Renal cortex interstitium (tissue), 15 donors: ENCODE measurements at places on chromosomes 6 and 20.

DNA sequence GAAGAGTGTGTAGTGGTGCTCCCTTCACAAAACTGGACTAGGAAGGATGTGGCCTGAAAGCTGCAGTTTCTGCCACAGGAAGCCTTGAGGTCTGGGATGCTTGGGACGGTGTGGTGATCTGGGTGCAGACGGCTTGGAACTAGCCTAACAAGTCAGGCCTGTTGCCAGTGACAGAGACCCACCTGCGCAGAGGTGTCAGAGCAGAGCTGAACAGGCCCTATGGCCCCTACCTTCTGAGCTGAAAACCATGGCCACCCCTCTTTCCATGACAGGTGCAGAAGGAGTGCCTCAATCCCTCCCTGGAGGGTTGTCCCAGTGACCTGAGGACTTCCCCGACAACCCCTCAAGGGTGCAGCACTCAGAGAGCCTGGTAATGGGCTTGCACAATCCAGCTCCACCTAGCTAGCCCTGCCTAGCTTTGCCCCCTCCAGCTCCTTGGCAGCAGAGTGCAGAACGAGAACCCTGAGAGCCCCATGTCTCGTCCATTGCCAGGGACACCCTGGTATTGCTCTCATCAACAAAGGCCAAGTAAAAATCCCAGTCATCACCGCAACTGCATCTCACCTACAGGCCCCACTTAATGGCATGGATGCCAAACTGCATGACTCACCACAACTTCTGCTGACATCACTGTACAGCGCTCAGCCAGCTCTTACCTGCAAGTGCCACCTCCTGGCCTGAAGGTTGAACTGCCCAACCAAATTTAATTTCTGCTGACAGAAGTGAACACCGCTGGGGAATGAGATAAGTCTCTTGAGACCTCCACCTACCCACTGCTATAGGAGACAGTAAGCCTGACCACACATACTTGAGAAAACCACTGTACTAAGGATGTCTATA lies 563.1 kb downstream of the TFAP2A start:
- no peak for DNase-seq

- DNase-seq, result no peak
Measured at GRCh38 chr20:40572251-40572650, 116.8 kb downstream of the MAFB start.

- DNase-seq, result no peak
Measured at GRCh38 chr6:26156850-26157250, 69.6 kb downstream of the HFE start.

- no peak for DNase-seq
Measured at GRCh38 chr6:77055711-77056110, 407.6 kb downstream of the HTR1B start.

GRCh38 chr6:56729719-56730118 lies 87.0 kb upstream of the DST start:
- no peak for DNase-seq

DNA sequence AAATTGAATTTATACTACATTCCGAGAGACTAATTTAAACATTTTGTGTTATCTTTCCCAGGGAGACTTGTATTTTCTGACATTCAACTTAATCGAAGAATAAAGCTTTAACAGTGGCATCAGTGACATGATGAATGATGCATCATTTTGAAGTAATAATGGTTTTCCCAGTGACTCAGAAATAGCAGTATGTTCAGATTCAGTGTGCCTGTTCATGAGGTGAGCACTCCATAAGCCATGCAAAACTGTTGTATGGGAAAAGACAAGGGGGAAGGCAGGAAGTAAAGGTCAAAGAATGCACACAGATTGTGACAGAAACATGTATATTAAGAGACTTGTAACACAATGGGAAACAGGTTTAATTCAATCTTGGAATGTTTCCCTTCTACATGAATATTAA lies 1348.2 kb upstream of the GJE1 start:
- DNase-seq, result no peak

GRCh38 chr6:169701311-169701953 lies 397 bp downstream of the WDR27 start:
- no peak for DNase-seq

DNA sequence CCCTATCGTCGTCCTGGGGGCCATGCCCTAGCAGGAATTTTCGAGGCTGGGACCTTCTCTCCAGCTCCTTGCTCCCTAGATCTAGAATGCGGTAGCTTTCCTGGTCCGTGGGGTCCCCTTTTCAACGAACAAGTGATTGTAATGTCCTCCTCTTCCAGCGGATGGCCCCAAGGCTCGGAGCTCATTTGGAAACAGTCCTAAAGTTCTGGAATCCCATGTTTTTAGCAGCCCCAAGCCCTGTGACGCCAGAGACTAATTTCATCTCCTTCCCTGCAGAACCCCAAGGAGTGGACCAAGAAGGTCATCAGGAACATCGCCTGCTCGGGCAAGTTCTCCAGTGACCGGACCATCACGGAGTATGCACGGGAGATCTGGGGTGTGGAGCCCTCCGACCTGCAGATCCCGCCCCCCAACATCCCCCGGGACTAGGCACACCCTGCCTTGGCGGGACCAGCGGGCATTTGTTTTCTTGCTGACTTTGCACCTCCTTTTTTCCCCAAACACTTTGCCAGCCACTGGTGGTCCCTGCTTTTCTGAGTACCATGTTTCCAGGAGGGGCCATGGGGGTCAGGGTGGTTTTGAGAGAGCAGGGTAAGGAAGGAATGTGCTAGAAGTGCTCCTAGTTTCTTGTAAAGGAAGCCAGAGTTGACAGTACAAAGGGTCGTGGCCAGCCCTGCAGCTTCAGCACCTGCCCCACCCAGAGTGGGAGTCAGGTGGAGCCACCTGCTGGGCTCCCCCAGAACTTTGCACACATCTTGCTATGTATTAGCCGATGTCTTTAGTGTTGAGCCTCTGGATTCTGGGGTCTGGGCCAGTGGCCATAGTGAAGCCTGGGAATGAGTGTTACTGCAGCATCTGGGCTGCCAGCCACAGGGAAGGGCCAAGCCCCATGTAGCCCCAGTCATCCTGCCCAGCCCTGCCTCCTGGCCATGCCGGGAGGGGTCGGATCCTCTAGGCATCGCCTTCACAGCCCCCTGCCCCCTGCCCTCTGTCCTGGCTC lies 48.5 kb downstream of the PYGB start:
- no peak for DNase-seq

- no peak for DNase-seq
Measured at GRCh38 chr6:140069576-140069975, 695.1 kb upstream of the CITED2 start.

- no peak for DNase-seq
Measured at GRCh38 chr6:163714179-163714578, 299.7 kb downstream of the QKI start.
